ENCODE measurements at places on chromosomes 5 and 9.

DNA sequence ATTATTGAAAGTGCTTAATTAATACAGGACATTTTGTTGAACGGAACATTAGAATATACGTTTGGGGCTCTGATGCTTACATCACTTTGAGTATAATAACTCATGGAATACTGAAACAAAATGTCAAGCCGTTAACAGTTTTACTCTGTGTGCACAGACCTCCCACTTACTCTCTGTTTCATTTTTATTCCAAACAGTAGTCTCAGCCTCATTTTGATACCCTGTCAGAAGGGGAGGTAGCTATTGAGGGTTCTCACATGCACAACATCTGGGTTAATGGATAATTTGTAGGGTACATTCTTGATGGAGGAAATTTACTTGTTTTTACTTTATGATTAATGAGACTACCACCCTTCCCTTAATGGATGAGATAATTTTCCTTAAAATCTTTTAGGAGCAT, 59.0 kb downstream of the SCAMP1 start:
- DNase-seq = no peak

DNA sequence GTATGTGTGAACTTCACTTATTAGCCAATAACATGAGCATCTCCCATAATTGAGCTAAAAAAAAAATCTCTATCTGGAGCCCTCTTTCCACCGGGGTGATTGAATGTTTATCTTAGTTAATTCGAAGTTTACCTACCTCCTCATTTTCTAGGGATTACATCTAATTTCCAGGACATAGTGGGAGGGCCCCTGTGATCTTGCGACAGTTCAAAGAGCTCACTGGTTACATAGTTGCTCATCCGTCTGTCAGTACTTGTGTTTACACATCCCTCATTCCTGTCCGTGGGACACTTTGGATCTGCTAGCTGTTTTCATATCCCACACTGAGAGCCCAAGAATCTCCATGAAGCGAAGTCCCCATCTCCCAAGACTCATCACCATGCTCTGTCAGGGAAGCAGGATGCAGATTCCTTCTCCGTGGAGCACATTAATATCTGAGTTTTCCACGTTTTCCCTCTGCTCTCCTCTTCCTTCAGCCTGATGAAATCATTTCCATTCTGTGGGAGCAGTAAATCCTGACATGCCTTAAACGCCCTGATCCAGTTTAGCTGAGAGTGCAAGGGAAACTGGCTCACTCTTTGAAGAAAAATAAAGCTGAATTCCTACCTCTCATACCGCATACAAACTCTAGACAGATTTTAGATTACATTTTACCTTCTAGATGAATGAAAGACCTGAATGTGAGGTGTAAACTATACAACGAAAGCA, 10.2 kb upstream of the SFXN1 start:
- no peak for DNase-seq

DNA sequence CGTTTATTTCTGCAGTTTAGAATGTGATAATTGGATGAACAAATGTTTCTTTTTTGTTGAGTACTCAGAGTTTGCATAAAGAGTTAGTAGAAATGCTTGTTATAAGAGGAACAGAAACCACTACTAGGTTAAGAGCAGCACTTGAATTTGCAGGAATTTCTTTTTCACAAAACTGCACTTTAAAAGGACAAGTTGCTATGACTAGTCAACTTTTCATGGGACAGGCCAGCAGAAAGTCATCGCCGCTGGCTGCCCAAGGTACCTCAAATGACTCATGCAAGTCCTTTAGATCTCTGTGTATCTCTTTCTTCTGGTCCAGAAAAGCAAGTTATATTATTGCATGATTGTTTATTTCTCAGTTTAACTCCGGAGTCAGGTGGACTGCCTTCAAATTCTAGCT, 97.3 kb upstream of the HMHB1 start:
- no peak for DNase-seq

DNA sequence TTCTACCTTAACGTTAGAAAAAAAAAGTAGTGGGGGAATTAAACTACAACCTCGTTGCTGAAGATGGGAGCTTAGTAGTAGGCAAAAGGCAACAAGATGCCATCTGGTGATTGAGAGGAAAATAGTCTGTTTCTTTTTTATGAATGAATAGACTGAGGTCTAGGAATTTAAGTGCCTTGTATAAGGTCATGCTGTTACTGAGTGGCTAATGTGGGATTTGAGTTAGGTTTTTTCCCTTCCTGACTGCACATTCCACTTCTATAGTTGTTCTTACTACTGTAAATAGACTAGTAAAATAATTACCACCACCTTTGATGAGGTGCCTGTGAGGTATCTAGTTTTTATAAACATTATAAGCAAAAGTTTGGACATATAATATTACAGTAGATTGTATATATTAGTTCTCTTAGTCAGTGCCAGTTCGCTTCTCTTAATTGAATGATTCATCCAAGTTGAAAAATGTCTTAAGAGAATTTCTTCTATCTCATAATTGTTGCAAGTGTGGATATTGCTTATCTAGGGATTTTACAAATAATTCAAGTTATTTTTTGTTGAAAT, 19.1 kb downstream of the FSD1L start:
- no peak for DNase-seq

DNA sequence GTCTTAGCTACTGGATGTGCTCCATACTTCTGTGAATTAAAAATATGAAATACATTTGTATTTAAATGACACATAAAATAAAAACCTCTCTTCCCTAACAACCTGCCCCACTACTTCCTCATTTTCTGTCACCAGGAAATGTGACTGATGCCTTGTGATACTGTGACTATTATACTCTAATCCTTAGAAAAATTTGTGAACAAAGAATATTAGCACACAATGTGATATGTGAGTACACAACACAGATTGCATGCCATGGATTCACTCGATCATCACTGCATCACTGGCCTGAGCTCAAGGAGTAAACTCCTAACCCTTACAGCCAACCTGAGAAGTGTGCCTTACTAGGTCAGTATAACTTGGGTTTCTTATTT, 281.0 kb downstream of the EFNA5 start:
- peak; percentile 11 for DNase-seq

DNA sequence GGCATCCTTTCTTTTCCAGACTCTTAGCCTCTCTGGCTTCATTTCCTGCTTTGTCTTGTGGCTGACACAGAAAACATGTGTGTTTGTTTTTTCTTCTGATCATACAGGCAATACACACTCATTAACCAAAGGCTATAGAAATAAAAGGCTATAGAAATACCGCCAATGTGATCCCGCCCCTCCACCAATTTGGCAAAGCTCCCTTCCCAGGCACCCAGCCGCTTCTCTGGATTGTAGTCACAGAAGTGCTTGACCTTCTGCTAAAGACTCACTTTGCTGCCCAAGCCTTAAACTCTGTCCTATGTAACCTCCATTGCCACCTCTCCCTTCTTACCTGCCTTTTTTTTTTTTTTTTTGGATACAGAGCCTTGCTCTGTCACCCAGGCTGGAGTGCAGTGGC, 5.3 kb downstream of the TXNDC15 start:
- DNase-seq = no peak

GRCh38 chr9:84297162-84297821, 43.3 kb downstream of the SLC28A3 start:
- DNase-seq = no peak

DNA sequence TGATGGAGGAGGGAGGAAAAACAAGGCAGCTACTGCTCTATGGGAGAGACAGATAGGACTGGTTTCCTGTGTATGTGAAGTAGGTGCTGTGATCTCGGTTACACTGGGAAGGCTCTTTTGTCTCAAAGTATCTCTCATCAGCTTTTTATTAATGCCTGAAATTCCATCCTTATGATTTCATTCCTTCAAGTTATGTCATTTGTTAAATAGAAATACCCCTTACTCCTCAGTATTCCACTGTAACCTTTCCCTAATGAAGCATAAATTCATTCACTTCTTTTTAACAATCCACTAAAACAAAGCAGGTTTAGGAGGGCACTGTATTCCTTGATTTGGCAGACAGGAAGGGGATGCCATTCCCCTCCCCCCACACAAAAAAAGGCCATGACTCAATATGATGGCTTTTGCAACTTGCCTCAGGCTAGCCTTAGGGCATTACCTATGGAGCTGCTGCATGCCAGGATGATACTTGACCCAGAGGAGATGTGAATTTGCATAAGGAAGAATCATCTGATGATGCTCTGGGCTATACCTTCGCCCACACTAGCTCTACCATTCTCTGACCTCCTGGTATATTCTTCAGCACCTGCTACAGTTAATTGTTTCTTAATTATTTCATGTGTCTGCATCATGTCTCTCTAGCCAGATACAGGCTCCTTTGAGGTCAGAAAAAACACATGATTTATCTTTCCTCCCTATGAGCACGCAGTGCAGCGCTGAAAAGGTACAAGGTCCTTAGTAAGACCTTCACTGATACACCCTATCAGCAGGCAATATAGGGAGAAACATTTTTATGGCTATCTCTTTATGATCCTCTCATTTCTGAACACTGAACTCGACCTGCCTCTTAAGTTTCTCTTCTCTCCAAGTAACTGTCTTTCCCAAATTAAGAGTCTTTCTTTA, 26.3 kb downstream of the NR3C1 start:
- DNase-seq = no peak

GRCh38 chr9:24738421-24738961, 192.8 kb upstream of the IZUMO3 start:
- no peak for DNase-seq

DNA sequence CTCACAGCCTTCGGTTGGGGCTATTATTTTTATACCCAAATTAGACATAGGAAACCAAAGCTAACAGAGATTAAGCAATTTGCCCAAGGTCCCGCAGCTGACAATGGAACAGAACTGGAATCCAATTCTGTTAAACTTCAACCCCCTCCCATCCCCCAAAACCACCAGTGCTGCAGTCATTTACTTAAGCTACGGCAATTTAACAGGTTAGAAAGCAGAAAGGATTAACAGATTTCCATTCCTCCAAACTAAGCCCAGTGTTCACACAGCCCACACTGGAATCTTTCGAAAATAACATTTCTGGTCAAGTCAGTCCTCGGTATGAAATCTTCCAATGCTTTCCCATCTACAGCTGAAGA, 1023.1 kb upstream of the DMAC1 start:
- DNase-seq = no peak

- no peak for DNase-seq
These were observed 443.4 kb downstream of the ANXA1 start for GRCh38 chr9:73595036-73595545.

DNA sequence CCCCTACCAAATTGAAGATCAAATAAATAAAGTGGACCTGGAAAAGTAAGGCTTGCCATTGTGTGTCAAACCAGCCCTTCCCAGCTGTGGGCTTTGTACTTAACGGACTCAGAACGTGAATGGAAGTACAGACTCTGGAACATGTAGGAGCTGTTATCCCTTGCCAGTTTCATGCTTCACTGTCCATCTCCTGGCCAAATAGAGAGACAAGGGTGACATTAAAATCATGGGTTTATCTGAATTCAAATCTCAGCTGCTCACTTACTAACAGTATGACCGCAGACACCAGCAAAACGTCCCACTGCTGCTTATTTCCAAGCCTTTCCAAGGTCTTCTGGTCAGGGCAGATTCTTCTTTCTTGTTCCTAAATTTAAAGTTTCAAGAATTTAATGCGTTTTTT, 52.2 kb downstream of the EXOSC2 start:
- DNase-seq = no peak

- no peak for DNase-seq
These were observed 995.7 kb downstream of the CDH18 start for GRCh38 chr5:18992264-18992663.

DNA sequence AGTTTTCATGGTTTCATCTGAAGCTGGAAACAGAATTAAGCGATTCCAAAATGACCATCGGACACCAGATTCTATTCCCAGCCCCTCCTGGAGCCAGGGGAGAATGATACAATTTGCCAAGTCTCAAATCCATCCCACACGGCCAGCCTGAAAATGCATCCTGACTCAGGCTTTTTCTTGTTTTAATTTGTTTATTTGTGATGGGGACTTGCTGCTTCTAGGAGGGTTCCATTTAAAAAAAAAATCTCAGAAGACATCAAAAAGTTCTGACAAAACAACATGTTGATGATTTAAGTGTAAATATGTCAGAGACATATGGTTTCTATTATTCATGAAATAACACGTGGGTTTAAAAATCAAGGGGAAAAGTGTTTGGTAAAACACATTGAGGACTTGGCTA, 173.2 kb downstream of the GAS1 start:
- no peak for DNase-seq

- no peak for DNase-seq
These were observed 5.2 kb upstream of the HDHD3 start for GRCh38 chr9:113381909-113382411.

GRCh38 chr5:3598769-3599211, 3.2 kb downstream of the IRX1 start:
- no peak for DNase-seq

GRCh38 chr5:172680921-172681320, 39.9 kb downstream of the NEURL1B start:
- DNase-seq = no peak

DNA sequence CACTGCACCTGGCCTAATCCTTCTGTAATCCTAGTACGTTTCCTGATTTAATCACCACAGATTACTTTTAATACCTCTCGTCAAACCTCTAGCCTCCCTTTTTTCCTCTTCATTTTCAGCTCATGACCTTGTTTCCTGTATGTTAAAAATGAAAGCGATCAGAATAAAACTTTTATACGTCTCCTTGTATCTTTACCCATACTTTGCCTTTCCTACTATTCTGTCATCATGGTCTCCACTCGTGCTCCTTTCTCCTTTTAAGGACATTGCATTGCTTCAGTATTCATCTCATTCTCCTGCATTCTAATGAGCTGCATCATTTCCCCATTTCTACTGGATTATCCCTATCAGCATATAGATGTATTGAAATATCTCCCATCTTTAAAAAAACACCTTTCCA, 8.5 kb downstream of the CDC42SE2 start:
- DNase-seq = no peak

GRCh38 chr9:17962747-17963146, 383.9 kb downstream of the SH3GL2 start:
- DNase-seq = no peak

- no peak for DNase-seq
These were observed 223 bp downstream of the NR3C1 start for GRCh38 chr5:143403334-143403592.

DNA sequence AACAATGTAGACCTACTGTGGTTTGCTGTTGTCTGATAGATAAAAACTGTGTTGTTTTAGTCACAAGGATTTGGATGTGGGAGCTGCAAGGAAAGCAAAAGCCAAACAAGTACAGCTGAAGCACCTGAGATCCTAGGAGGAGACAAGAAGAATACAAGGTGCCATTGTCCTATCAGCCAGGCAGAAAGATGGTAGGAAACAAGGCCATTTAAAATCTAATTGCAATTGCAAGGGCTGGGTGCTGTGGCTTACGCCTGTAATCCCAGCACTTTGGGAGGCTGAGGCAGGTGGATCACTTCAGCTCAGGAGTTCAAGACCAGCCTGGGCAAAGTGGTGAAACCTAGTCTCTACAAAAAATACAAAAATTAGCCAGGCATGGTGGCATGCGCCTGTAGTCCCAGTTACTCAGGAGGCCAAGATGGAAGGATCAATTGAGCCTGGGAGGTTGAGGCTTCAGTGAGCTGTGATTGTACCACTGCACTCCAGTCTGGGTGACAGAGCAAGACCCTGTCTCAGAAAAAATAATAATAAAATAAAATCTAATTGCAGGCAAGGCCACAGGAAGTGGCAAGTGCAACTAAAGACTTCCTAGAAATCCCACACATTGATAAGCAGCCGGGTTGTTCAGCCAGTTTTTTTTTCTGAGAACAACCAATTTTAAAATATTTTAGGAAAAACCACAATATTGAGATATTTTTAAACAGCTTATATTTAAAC, 22.6 kb downstream of the DOCK8 start:
- DNase-seq = no peak

GRCh38 chr9:77714077-77714549, 66.0 kb upstream of the GNA14 start:
- no peak for DNase-seq
